H9 (cell line): ENCODE measurements at places on chromosomes 2 and 18.
A peak's percentile ranks its signal among the peaks of the same experiment; 100 is the strongest.

DNA sequence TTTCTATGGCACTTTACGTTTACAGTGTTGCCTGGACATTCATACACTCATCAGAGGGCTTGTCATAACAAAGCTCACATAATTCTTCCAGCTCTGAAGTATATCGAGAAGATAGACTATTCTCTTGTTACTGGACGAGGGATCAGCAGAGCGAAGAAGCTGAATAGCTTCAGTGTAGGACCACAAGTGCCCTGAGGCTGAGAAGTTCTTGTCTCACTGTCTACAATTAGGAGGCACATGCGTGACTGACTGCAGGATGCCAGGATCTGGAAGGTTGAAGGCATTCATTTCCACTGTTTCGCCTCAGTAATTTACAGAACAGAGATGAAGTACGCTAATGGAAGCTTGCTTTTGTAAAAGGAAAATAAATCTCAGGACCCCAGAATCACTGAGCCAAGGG lies 9.6 kb downstream of the SH3YL1 start:
- no peak for DNase-seq

GRCh38 chr2:28623582-28624405 lies 127.8 kb upstream of the PPP1CB start:
- no peak for DNase-seq

DNA sequence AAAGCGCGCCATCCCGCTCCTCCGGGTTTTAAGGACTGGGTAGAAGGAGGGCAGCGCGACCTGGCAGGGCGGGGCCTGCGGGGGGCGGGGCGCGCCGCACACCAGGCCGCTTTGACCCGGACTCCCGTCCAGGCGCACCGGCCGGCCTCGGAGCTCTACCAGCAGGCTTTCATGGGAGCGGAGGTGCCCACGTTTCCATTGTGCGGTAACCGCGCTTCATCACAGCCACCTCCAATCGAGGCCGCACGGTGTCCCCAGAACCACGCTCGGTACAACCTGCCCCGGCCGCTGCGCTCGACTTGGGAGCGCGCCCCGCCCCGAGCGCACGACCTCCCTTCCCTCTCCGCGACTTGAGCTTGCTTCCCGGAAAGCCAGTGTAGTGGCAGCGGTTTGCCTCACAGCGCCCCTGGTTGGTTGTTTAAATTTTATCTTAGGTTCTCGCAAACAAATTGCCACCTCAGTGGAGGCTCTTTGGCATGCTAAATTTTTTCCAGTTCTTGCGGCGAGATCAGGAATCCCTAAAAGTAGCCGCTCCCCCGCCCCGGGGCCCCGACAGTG lies 280 bp upstream of the CYP1B1 start:
- peak; percentile 91 for DNase-seq

DNA sequence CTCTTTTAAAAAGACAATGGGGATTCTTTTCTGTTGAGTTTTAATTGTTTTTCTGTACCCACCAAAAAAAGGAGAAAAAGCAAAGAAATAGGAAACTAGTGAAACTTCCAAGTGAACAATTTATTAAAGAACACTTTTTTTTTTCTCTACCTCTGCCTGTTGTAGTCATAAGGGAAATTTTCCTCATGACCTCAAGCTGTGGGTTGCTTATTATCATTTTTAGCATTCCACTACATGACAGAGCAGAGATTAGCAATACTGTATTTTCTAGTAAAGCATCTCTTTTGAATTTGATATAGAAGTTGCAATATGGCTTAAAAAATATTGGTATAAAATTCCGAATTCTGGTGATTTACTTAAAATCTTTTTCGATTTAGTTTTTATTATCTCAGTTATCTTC lies 87.9 kb upstream of the LRRTM1 start:
- DNase-seq: no peak

- DNase-seq: no peak
Measured at GRCh38 chr2:120596990-120597594, 138.6 kb upstream of the GLI2 start.

DNA sequence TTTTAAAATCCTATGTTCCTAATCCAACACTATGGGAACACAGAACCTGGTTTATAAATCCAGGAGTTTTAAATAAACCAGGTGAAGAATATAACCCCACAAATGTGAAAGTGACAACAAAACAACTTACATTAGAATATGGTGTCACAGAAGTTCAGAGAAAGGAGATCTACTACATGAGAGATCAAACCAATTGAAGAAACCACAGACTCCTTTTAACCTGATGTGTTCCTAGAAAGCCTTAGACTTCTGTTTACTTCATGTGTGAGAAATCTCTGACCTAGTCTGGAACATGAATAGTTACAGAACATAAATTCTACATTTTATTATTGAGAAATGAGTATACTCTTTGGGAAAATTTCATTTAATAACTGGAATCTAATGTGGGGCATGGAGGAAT lies 165.3 kb downstream of the FTCDNL1 start:
- no peak for DNase-seq

GRCh38 chr2:100208141-100208770 lies 65.9 kb upstream of the AFF3 start:
- no peak for DNase-seq

DNA sequence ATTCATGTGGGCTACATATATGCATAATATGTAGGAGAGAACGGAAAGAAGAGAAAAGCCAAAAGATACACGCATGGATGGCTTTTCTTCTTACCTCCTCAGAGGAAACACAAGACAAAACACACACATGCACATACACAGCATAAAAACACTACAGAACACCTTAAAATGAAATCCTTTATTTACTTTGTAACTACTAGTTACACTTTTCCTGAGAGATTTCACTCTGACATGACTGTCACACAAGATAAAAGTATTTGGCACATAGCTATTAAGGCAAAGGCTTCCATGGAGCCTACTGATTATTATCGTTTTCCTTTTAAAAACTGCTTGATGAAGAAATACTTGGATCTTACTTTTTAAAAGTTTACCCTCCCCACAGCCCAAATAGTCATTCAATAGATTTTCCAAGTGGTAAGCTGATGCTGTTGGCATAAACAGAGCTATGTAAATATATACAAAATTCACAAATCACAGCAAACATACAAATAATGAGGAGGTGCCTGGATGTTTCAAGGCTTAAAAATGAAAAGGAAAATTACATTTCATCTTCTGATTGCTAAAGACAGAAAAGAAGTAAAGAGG lies 8.6 kb downstream of the ZEB2 start:
- no peak for DNase-seq

DNA sequence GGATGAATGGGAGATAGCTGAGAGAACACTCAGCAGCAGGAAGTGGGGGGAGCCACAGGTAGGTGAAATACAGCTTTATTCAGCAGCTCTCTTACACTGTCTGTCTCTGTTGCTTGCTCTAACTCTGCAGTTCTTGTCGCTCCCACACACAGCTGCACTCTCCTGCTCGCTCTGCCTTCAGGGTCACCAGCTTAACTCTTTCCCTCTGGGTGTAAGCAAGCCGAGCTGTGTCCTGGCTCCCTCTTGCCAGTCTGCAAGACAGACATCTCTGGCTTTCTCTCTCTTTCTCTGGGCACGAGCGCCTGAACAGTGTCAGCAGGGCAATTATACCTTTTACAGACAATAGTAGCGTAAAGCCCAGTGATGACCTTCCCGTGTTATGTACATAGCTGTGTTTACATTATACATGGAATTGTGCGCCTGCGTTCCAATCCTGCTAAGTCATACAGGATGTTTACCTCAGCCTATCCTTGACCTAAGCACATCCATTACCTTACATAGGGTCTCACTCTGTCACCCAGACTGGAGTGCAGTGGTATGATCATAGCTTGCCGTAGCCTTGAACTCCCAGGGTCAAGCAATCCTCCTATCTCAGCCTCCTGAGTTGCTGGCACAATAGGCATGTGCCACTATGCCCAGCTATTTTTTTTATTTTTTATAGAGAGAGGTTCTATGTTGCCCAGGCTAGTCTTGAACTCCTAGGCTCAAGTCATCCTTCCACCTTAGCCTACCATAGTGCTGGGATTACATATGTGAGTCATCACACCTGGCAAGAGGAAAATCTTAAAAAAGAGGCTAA lies 57.8 kb upstream of the CHN1 start:
- peak; percentile 40 for DNase-seq
